ENCODE measurements at places on chromosomes 11 and 22. TPM values are rescaled to one million over a fixed set of nuclear protein-coding genes. Genes with fewer than 3 reads are reported as not detected.

DNA sequence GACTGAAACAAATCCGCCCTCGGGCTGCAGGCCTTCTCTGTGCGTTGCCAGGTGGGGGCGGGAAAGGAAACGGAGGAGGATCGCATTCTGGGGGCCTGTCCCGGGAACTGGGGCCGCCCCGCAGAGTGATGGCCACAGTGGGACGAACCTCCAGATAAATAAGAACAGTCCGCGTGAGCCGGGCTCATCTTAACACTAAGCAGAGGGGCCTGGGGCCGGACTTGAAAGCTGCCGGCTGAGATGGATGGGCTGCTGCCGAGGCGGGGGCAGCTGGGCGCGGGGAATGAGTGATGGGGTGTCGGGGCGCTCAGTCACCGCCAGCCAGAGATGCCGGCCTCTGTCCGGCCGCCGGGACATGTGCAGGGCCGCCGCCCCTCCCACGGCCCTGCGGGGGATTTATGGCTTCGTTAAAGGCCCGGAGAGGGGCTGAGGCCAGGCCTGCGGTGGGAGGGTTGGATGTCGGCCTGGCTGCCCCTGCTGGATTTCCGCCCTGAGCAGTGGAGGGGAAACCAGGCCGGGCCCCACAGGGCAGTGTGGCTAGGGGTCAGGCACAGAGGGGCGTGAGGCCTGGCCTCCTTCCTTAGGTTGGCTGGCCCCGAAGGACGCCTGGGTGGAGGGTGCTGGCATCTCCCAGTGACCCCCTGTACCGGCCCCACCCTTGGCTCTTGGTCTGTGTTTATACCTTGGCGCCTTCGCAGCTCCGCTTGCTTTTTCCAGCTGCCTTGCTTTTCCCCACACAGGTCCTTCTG is 45.3 kb upstream of the CD82 start:
- no peak overlapping the region for H3K4me3 ChIP-seq
- no peaks in the 10 kb centered on the region for H3K4me1 ChIP-seq
- DNase-seq = no peak
- H3K36me3 ChIP-seq = no peaks in the 10 kb centered on the region

GRCh38 chr22:37681556-37682049 is 4.5 kb upstream of the NOL12 start:
- peaks cover 15% of the 10 kb centered on the region for H3K36me3 ChIP-seq
- DNase-seq = no peak
- H3K27me3 ChIP-seq = no peaks in the 10 kb centered on the region
- no peak overlapping the region for H3K27ac ChIP-seq

DNA sequence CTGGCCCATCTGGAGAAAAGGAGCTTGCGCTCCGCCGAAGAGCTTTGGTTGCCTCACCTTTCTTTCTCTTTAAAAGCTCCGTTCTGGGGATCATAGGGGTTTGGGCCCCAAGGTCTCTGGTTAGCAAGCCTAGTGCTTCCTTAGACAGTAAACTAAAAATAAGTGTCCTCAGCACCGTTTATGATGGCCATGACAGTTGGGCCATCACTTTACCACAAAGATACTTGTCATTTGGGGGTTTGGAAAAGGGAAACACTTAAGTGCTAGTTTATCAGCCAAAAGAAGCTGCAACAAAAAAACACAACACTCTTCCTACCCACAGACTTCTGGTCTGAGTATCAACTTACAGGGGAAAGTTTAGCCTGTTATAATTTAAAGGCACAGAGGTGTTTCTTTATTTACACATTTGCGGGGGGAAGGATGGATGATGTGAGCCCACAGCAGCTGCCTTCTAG is 88.4 kb upstream of the CD44 start:
- H3K27me3 ChIP-seq = no peaks in the 10 kb centered on the region
- H3K4me3 ChIP-seq = no peak overlapping the region
- no peaks in the 10 kb centered on the region for H3K36me3 ChIP-seq
- H3K27ac ChIP-seq = no peak overlapping the region

DNA sequence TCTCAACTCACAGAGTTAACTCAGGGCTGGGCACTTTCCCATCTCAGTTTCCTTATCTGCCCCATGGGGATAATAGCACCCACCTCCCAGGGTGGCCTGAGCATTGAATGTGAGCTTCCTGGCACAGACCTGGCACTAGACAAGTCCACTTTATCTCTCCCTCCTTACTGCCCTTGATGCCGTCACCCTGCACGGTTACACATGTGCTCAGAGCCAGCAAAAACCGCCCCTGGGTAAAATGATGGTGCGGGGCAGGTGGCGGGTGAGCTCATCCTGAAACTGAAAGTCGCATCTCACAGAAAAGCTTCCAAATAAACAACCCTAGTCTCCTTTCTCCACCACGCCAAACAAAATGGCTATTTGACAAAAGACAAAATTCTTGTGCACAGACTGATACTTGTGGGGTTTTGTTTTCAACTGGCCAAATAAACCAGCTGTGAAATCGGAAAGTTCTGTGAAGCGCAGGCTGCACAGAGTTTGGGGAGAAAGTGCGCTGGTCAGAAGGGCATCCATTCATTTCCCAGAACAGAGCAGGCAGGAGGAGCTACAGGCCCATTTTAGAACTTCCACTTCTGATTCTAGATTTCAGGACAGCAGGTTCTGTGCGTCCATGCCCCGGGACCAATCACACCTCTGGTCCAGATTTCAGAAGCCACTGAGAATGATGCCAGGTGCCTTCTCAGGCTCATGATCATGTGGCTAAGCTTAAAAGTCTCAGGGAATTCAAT is 138.1 kb downstream of the SHANK2 start:
- DNase-seq = no peak
- H3K27me3 ChIP-seq = no peaks in the 10 kb centered on the region
- H3K4me3 ChIP-seq = no peak overlapping the region
- H3K36me3 ChIP-seq = peaks cover 4% of the 10 kb centered on the region
- no peaks in the 10 kb centered on the region for H3K4me1 ChIP-seq
- H3K27ac ChIP-seq = no peak overlapping the region

GRCh38 chr22:27394806-27395404 is 406.7 kb downstream of the MN1 start:
- H3K36me3 ChIP-seq = no peaks in the 10 kb centered on the region
- no peak for DNase-seq
- no peaks in the 10 kb centered on the region for H3K4me1 ChIP-seq

DNA sequence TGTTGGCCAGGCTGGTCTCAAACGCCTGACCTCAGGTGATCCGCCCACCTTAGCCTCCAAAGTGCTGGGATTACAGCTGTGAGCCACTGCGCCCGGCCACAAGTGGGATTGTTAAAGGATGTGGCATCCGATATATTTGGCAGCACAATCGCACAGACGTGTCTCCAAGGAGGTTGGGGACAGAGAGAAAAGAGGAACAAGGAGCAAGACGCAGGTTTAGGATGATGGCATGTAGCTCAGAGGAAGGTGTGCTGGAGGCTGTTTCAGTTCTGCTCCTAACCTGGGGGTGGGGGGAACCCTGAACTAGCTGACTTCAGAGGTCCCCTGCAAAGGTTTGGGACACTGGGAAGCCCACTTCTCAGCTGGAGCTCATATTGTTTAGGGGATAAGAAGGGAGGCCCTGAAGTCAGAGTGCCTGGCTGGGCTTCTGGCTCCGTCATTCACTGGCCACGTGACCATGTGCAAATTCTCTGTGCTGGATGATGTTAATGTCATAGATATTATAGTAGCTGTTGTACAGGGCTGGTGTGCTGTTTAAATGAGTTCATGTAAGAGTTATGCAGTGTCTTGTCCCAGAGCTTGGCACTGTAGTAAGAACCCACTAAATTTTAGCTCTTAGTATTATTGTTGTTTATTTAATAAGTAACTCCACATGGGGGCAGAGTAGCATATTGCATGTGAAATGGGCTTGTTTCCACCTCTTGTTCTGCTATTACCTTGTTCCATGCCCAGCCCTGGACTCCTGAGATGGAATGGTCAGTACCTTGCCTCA is 129.7 kb downstream of the ST3GAL4 start:
- peaks cover 8% of the 10 kb centered on the region for H3K4me1 ChIP-seq
- no peak for DNase-seq
- no peak overlapping the region for H3K4me3 ChIP-seq
- no peaks in the 10 kb centered on the region for H3K27me3 ChIP-seq
- H3K36me3 ChIP-seq = no peaks in the 10 kb centered on the region

DNA sequence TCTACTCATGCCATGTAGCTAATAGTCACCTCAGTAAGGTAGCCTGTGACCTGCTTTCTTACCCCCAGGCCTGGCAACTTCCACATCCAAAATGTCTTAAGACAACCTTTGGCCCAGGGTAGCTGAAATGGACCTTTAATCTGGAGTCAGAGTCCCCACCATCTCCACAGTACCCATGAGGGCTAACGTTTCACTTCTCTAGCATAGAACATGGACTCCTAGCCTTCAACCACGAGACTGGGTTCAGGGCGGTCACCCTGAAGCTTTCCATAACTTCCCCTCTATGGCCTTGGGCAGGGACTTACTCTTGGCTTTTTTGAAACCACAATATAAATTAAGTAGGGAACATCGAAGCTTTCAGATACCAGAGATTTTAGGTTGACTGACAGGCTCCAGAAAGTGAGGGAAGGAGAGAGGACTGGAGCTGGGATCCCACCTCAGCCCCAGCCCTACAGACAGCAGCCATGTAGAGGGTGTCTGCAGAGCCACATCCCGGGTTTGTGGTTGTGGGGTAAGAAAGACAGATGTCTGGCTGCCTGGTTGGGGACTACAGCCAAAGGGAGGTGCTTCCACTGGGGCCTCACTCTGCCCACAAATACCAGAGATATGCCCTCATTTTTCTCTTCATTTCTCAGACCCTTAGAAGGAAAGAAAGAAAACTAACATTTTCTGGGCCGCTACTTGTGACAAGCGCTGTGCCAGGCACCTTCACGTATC is 2.6 kb downstream of the TBC1D10A start:
- no peak for DNase-seq
- no peaks in the 10 kb centered on the region for H3K27me3 ChIP-seq
- H3K4me3 ChIP-seq = no peak overlapping the region
- H3K36me3 ChIP-seq = peaks cover 12% of the 10 kb centered on the region
- peaks cover 71% of the 10 kb centered on the region for H3K4me1 ChIP-seq

- H3K4me3 ChIP-seq = no peak overlapping the region
- H3K27me3 ChIP-seq = no peaks in the 10 kb centered on the region
- DNase-seq = no peak
- H3K36me3 ChIP-seq = no peaks in the 10 kb centered on the region
Measured at GRCh38 chr11:97965849-97966646, 1054.7 kb upstream of the CNTN5 start.

- H3K4me3 ChIP-seq = no peak overlapping the region
- no peaks in the 10 kb centered on the region for H3K36me3 ChIP-seq
- no peaks in the 10 kb centered on the region for H3K27me3 ChIP-seq
- DNase-seq = no peak
- no peak overlapping the region for H3K27ac ChIP-seq
Measured at GRCh38 chr11:4962816-4963215, 7.3 kb upstream of the OR51A2 start.

DNA sequence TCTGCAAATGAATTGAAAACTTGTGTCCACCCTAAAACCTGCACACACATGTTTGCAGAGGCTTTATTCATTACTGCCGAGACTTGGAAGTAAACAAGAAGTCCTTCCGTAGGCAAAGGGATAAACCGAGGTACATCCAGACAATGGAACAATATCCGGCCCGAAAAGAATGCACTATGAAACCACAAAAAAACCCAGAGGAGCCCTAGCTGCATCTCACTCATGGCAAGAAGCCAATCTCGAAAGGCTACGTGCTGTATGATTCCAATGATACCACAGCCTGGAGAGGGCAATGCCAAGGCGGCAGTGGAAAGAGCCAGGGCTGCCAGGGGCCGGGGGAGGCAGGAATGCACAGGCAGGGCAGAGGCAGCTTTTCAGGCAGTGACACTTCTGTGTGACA is 3.2 kb upstream of the MRPL23 start:
- peaks cover 13% of the 10 kb centered on the region for H3K4me1 ChIP-seq
- H3K27me3 ChIP-seq = no peaks in the 10 kb centered on the region
- H3K4me3 ChIP-seq = no peak overlapping the region
- no peaks in the 10 kb centered on the region for H3K36me3 ChIP-seq
- H3K27ac ChIP-seq = no peak overlapping the region

DNA sequence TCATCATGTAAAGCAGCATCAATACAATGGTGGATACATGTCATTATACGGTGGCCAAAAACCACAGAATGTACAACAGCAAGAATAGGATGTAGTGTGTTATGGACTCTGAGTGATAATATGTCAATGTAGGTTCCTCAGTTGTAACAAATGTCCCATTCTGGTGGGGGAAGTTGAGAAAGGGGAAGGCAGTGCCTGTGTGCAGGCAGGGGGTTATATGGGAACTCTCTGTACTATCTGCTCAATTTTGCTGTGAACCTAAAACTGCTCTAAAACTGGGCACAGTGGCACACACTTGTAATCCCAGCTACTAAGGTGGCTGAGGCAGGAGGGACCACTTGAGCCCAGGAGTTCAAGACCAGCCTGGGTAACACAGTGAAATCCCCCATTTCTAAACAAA is 5.9 kb downstream of the CHKA start:
- no peaks in the 10 kb centered on the region for H3K36me3 ChIP-seq
- no peak overlapping the region for H3K4me3 ChIP-seq
- H3K27me3 ChIP-seq = no peaks in the 10 kb centered on the region
- H3K27ac ChIP-seq = no peak overlapping the region
- no peak for DNase-seq

DNA sequence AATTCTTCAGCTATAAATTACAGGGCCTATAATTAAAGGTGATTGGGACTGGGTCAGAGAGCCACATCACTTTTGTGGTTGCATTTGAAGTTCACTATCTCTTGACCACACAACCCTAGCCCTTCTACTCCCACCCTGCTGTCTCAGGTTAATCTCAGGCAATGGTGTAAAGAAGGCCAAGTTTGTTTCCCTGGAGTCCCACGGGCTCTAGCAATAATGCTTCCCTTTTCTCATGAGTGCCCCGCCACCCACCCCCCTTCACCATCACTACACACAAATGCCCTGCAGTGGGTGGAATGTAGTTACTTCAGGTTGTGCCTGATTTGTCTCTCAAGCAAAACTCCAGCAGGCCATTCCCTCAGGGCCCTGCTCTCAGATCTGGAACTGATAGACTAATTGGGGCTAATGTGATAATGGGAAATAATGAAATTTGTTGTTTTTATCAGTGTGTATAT is 1.8 kb upstream of the EHF start:
- H3K27ac ChIP-seq = no peak overlapping the region
- no peak for DNase-seq
- no peak overlapping the region for H3K4me3 ChIP-seq
- no peaks in the 10 kb centered on the region for H3K27me3 ChIP-seq
- peaks cover 2% of the 10 kb centered on the region for H3K4me1 ChIP-seq

GRCh38 chr11:72815110-72815618 is 953 bp downstream of the ATG16L2 start:
- no peaks in the 10 kb centered on the region for H3K27me3 ChIP-seq
- DNase-seq = no peak
- H3K36me3 ChIP-seq = peaks cover 10% of the 10 kb centered on the region
- peak overlapping the region; percentile 96 for H3K27ac ChIP-seq

The PRR33 gene
- not detected for total RNA-seq

The ZBTB3 gene
- 9.7 TPM for total RNA-seq

The DYNC2H1 gene
- 14.3 TPM for total RNA-seq

The RFPL2 gene
- total RNA-seq = 0.49 TPM
